ENCODE measurements at places on chromosomes 13 and 19.

DNA sequence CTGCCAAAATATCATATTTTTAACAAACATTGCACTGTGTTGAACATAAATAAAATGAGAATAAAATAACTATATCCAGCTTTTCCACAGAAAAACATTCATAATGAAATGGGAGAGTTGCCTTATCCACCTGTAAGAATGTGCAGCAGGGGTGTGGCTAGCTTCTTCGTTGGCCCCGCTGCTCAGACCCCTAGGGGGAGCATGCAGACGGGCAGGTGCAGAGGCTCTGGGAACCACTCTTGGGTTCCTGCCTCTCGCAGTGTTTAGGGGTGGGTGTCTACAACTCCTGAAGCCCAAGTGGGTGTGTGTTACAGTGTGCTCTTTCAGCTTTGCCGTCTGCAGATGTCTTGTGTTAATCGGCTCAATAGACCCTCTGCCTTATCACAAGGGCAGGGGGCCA, 121.7 kb downstream of the SLITRK5 start:
- DNase-seq = no peak

GRCh38 chr19:42295831-42296525, 6.0 kb upstream of the PRR19 start:
- peak; percentile 97 for DNase-seq

- DNase-seq = no peak
These were observed 179.6 kb upstream of the HTR2A start for GRCh38 chr13:47076500-47076899.

- DNase-seq = no peak
These were observed 5.2 kb upstream of the MRPS31 start for GRCh38 chr13:40776232-40776631.

DNA sequence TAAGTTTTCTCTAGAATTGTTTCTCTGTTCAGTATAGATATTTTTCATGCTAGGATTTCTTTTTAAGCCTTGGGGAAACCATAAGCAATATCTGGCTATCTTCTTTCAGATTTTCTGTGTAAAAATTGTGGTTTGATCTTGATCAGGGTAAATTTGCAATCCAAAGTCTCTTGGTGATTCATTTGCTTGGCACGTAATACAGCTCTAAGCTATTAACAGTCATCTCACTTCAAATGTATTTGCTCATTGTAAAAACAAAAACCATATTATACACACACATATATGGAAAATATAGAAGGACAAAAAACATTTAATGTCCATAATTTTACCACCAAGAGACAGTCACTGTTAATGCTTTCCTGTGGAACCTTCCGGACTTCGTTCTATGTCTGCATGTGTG, 191.0 kb downstream of the SHISA2 start:
- DNase-seq = no peak

- DNase-seq = no peak
These were observed 8.6 kb downstream of the FRY start for GRCh38 chr13:32040052-32040642.

DNA sequence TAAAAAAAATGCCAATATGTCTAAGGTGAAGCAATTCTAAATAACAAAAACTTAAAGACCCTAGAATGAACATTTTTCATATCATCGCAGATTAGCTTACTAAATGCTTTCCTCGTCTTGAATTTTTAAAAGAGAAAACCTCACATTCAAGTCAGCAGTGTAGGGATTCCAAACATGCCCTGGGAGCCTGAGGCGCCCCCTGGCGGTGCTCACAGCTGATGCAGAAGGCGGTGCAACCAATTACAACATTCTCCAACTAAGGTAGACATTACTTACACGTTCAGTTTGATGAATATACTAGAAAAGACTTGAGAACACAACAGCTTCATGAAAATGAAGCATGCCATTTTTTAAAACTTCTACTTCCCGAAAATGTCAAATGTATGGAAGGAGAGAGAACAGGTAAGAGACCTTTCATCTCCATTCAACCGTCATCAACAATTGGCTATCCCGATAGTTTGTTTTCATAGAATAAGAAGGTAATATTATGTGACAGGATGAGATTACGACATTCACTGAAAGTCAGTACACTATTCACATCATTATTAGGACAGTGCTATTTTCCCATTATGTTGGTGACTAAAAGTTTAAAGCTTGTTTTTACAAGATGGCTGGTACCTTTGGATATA, 304.4 kb downstream of the DCLK1 start:
- DNase-seq = no peak

GRCh38 chr19:47658431-47659348, 49.8 kb downstream of the BICRA start:
- DNase-seq = no peak

GRCh38 chr13:111407381-111408131, 87.1 kb downstream of the TEX29 start:
- DNase-seq = no peak

- no peak for DNase-seq
These were observed 2.5 kb downstream of the SHISA7 start for GRCh38 chr19:55440411-55441105.

DNA sequence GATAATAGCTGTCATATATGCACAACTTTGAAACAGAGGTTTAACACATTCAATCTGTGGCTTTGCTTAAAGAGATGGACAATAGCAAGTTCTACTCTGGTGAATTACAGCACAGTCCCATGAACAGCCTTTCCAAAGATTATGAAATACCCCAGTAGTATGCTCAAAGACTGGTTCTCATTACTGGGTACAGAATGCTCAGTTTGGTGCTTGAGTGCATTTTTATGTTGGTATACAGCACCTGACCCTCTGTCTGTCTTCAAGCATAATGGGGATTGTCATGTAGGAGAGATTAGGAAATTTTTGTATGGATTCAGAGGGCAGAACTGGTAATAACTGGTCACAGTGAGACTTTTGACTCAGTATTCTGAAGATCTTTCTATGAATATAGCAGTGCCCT, 7.6 kb downstream of the LMO7 start:
- DNase-seq = no peak

DNA sequence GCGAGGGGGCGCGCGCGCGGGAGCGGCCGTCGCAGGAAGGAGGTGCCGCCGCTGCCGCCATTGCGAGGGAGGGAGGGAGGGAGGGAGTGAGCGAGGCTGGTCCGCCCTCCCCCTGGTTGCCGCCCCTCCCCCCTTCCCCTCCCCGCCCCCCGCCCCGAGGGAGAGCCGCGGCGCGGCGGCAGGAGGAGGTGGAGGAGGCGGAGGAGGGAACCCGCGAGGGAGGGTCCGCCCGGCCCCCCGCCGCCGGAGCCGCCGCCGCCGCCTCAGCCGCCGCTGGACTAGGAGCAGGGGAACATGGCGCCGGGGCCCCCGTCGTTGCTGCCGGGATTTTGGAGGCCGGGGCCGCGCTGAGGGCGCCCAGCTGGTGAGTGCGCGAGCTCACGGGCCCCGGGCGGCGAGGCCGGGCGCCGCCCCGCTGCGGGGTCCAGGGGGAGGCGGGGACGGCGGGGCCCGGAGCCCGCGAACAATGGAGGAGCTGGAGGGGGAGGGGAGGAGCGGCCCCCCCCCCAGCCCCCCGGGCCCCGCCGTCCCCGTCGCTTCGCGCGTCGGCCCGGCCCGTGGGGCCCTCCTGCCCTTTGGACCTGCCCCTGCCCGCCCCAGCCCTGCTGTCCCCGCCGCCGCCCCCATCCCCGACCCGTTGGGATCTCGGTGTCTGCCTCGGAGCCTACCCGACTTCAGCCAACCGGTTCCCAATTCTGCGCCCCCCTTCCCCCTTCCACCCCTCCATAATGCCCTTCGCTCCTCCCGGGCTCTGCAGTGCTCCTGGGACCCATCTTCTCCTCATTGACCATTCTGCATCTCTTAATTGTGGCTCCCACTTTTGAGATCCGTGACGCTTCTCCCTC, at the start of gene ARHGAP35:
TSS of gene ARHGAP35 (plus strand) at position 152 of the 845 bp plus-strand sequence. CDS start 57,679 bp downstream, outside the sequence.
- no peak for DNase-seq

DNA sequence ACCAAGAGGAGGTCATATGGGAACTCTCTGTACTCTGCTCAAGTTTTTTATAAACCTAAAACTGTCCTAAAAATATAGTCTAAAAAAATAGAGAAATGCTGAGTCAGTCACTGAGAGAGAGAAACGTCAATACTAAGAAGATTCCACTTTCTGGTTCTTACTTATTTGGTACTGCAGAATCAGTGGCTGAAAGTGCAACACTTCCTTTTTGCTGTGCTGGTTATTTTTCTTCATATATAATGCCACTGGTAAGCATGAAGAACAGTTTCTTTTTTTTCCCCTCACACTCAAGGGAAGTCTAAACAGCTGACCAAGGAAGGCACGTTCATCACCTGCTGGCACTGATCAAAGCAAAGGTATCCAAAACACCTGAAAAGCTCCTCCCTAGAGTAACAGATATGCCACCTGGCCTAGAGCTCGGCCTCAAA, 44.3 kb upstream of the N4BP2L1 start:
- DNase-seq = no peak

DNA sequence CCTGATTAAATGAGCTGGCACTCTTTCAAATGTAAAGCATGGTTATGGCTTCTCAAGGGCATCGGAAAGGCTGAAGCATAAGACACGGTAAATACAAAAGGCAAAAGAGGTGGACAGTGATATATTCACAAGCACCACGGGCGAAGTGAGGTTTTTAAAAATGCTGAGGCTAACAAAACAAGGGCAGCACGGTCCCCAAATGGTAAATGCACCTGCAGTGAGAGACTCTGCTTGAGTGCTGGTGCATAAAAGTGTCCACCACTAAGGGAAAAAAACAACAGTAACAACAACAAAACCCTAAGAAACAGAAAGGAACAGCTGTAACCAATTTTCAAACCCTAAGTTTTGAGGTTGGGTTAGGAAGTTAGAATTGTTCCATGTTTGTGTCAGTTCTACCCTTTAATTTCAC, 234.9 kb downstream of the PCDH9 start:
- no peak for DNase-seq

DNA sequence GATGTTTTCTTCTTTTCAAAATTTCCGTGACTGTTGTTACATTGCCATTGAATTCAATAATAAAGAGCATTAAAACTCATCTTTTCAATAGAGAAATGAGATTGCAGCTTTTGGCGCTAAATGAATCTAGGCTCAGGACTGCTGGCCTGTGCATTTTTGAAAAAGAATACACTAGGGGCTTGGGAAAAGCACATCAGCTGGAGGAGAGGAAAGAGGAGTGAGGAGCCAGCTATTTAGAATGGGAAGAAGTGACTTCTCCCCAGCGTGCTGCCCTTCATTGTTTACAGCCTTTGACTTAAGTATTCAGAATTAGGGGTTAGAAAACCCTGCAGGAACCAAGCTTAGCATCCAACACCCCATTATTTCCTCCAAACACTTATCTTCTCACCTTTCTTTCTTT, 43.3 kb downstream of the TNFSF11 start:
- no peak for DNase-seq

- no peak for DNase-seq
These were observed 1.1 kb downstream of the MAB21L1 start for GRCh38 chr13:35475212-35475959.

- no peak for DNase-seq
These were observed 837 bp downstream of the GNA15 start for GRCh38 chr19:3136684-3137055.

DNA sequence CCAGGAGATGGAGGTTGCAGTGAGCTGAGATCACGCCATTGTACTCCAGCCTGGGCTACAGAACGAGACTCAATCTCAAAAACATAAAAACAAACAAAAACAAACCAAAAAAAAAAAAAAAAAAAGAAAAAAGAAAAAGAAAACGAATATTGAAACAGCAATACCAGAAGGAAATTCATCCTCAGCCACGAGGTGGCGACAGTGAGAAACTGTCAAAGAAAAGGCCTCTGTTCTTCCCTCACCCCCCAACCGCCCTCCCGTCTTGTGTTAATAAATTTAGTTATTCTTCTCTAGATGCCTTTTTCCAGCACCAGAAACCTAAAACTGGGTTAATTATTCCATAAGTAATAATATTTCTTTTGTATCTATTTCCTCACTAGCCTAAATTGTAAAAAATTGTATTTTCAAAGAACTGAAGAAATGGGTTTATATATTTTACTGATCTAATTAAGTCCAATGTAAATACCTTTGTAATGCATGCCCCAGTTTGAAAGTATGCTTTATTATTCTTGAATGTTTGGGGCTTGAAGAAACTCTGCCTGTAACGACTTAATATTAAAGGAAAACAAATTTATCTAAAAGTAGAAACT, 38.6 kb downstream of the LIG4 start:
- DNase-seq = no peak

GRCh38 chr13:97234236-97234635, 12.1 kb downstream of the MBNL2 start:
- no peak for DNase-seq

GRCh38 chr19:14150041-14150769, 13.8 kb upstream of the ASF1B start:
- no peak for DNase-seq

DNA sequence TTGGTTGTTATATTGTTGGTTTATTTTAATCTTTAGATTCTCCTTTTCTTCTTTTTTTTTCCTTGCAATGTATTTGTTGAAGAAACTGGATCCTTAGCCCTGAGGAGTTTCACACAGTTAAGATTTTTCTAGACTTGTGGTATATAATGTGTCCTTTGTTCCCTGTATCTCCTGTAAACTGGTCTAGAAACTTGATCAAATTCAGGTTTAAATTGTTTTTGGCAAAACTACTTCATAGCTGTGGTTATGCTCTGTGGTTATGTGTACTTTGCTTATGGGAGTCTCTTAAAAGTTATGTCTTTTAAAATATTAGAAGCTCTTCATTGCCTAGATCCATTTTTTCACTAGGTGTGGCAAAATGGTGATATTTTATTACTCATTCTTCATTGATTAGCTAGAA, 3.7 kb upstream of the MTRF1 start:
- DNase-seq = no peak

DNA sequence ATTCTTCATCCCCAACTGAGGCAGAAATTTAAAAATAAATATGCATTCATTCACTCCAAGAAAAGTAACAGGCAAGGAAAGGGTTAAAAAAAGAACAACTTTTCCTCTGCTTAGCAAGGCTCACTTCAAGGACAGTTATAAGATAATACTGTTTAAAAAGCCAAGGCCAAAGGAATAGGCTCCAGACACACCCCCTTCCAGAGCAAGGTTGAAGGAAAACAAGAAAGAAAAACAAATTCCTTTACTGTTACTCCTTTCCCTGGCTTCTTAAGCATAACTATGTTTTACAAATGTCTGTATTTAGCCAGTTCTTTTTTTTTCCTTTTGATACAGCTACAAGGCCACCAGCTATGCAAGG, 8.5 kb downstream of the SIGLEC11 start:
- DNase-seq = no peak

GRCh38 chr13:60973529-60973928, 442.1 kb downstream of the PCDH20 start:
- DNase-seq = no peak

- DNase-seq = no peak
These were observed 268.7 kb downstream of the SHISA2 start for GRCh38 chr13:25783076-25783475.

DNA sequence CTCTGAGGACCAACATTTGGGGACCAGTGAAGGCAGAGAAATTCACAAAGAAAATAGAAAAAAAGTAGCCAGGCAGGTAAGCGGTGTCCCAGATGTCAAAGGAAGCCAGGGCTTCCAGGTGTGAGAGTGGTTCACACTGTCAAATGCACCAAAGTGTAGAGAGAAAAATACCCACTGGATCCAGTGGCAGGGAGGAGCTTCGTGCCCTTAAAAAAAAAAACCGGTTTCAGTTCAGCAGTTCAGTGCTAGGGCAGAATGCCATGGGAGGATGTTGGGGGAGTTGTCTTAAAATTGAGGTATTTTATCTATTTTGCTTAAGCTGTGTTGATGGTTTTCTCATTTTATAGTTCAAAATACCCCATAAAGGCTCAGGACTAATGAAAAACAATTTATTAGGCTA, 47.8 kb upstream of the C1QTNF9 start:
- no peak for DNase-seq

Data from activated naive CD4-positive, alpha-beta T cell treated with anti-CD3 and anti-CD28 coated beads, Interleukin-2, amount 50 U/mL, for 72 hours (primary cell).